Stimulated activated CD4-positive, alpha-beta T cell treated with anti-CD3 and anti-CD28 coated beads, Interleukin-1b, Interleukin-23, amount 100 ng/mL, for 1 hour (primary cell): ENCODE measurements at places on chromosomes 11 and 22.

DNA sequence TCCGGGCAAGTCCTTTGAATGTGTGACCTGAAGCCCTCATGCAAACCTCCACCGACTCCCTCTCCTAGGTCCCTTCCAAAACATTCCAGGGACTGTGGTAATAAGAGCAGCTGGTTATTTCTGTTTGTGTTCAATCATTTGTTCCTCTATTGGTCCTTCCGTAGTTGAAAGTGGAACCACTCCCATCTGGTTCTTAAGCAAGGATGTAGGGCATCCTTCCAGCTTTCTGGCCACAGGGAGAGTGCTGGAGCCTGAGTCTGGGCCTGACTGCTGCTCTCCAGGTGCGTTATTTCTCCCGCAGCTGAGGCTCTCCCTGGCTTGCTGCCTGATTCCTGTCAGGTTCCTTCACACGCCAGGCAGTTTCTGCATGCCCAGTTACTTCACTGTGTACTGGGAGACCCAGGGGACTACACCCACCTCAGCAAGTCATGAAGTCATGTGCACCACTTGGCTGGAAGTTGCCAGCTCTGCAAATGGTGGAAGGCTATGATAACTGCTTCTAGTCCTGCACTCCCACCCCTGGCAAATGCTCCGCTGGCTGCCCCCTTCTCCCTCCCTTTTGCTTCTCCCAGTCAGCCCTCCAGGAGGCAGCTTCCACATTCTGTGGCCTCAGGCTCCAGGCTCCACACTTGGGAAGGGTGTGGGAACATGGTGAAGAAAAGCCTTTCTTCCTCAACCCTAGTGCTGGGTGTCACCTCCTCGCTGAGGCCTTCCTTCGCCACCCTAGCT lies 4.0 kb upstream of the ALX4 start:
- no peak for DNase-seq

- DNase-seq, result no peak
These were observed 50.9 kb upstream of the YWHAH start for GRCh38 chr22:31893460-31893859.

DNA sequence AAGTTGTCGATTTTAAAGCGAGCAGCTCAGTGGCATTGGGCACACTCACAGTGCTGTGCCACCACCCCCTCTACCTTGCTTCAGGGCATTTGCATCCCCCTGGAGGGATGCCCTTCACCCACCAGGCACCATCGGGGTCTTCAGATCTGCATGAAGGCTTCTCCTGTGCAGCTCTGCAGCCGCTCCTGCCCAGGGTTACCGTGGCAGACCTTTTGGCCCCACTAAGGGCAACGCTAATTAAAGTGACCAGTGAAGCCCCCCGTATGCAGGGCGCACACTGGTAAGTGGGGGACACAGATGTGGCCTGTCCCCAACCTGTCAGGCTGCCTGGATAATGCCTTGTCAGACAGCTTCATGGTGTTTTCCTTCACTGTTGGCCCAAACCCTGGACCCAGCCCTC lies 1117.7 kb downstream of the BRD1 start:
- no peak for DNase-seq

- no peak for DNase-seq
These were observed 92.0 kb downstream of the CEP164 start for GRCh38 chr11:117419482-117420142.
